ENCODE measurements at places on chromosomes 1 and 21. TPM values are rescaled to one million over a fixed set of nuclear protein-coding genes. Genes with fewer than 3 reads are reported as not detected.

The SPATA46 gene
- not detected for total RNA-seq

The ETV3L gene
- not detected for total RNA-seq

The COL9A2 gene
- 4.9 TPM for total RNA-seq

The PTGFR gene
- total RNA-seq = 7.0 TPM

The BATF3 gene
- total RNA-seq = 1.8 TPM

The PGLYRP3 gene
- not detected for total RNA-seq

The CDCA8 gene
- total RNA-seq = 45.2 TPM

The FCER1G gene
- not detected for total RNA-seq

The SMCP gene
- not detected for total RNA-seq

The CELSR2 gene
- total RNA-seq = 1.5 TPM

The DONSON gene
- total RNA-seq = 28.7 TPM
